ENCODE measurements at places on chromosomes 7 and 10. TPM values are rescaled to one million over a fixed set of nuclear protein-coding genes. Genes with fewer than 3 reads are reported as not detected.

PRF1 gene
- total RNA-seq, result 0.05 TPM

SPDYE5 gene
- not detected for total RNA-seq

PRSS1 gene
- total RNA-seq, result not detected

SOSTDC1 gene
- not detected for total RNA-seq

TFPI2 gene
- total RNA-seq, result 220 TPM

CXCL12 gene
- 0.14 TPM for total RNA-seq

COPG2 gene
- 12.5 TPM for total RNA-seq

WDR86 gene
- total RNA-seq, result 0.26 TPM

EIF5AL1 gene
- 2.1 TPM for total RNA-seq

UCMA gene
- not detected for total RNA-seq

CLDN3 gene
- total RNA-seq, result 3.0 TPM

LIPJ gene
- not detected for total RNA-seq

GDI2 gene
- total RNA-seq, result 246 TPM

RET gene
- 0.50 TPM for total RNA-seq

CALML5 gene
- not detected for total RNA-seq

ATG9B gene
- 0.65 TPM for total RNA-seq

ARF5 gene
- 163 TPM for total RNA-seq

HTR5A gene
- total RNA-seq, result not detected

UPK3BL2 gene
- 1.7 TPM for total RNA-seq

MINDY4 gene
- 2.4 TPM for total RNA-seq

FFAR4 gene
- total RNA-seq, result 0.13 TPM

TMEM270 gene
- total RNA-seq, result 0.21 TPM

RAB19 gene
- not detected for total RNA-seq

ELN gene
- 0.12 TPM for total RNA-seq

DHTKD1 gene
- total RNA-seq, result 10.8 TPM

CDCA7L gene
- total RNA-seq, result 19.3 TPM

ABCB4 gene
- total RNA-seq, result 0.02 TPM

PDK4 gene
- 37.9 TPM for total RNA-seq

KNDC1 gene
- total RNA-seq, result 1.3 TPM

ADAP1 gene
- total RNA-seq, result 3.3 TPM

THNSL1 gene
- total RNA-seq, result 4.7 TPM

GTF2IRD2 gene
- 5.3 TPM for total RNA-seq

POLL gene
- 13.3 TPM for total RNA-seq

PRPS1L1 gene
- total RNA-seq, result not detected

PTF1A gene
- total RNA-seq, result not detected

CPED1 gene
- not detected for total RNA-seq

CLRN3 gene
- 0.07 TPM for total RNA-seq

MRPS17 gene
- total RNA-seq, result 25.5 TPM

NPSR1 gene
- not detected for total RNA-seq

DIP2C gene
- total RNA-seq, result 16.6 TPM

OR13A1 gene
- total RNA-seq, result not detected

MEOX2 gene
- not detected for total RNA-seq

DOCK4 gene
- total RNA-seq, result 6.7 TPM

SPDYE11 gene
- total RNA-seq, result not detected

PHKG1 gene
- total RNA-seq, result 0.49 TPM

GJC3 gene
- total RNA-seq, result 0.15 TPM

IQUB gene
- total RNA-seq, result 0.05 TPM

AKR1C8 gene
- 0.07 TPM for total RNA-seq

MUC12 gene
- 16.4 TPM for total RNA-seq

EMX2 gene
- total RNA-seq, result not detected

STAMBPL1 gene
- total RNA-seq, result 28.3 TPM

NKX2-3 gene
- total RNA-seq, result not detected

TRIM56 gene
- total RNA-seq, result 9.8 TPM

SLC26A5 gene
- total RNA-seq, result not detected
